ENCODE measurements at places on chromosomes 4 and X. TPM values are rescaled to one million over a fixed set of nuclear protein-coding genes. Genes with fewer than 3 reads are reported as not detected.

SATL1 gene
- polyA plus RNA-seq = 0.37 TPM

MAGEA2B gene
- not detected for polyA plus RNA-seq

EVC2 gene
- polyA plus RNA-seq = 9.8 TPM

NKX3-2 gene
- polyA plus RNA-seq = 0.20 TPM

AIMP1 gene
- polyA plus RNA-seq = 63.3 TPM

MGARP gene
- polyA plus RNA-seq = 0.53 TPM
